ENCODE measurements at places on chromosomes 7 and 10.

DNA sequence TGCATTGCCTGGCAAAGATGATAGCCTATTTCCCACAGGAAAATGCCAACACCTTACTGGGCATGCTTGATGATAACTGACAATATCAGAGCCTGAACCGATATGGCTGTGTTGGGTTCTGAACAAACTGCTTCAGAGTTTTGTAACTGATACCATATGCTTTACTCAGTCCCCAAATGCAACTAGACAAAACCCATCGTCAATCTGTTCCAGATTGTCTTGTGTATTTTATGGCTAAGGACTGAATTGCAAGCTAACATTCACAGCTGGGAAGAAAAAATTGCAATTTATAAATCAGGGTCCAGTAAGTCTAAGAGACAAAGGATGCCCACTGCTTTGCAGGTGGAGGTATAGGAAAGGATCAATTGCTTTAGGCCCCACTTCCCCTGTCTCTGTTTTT, 116.8 kb upstream of the WNT16 start:
- DNase-seq: no peak

DNA sequence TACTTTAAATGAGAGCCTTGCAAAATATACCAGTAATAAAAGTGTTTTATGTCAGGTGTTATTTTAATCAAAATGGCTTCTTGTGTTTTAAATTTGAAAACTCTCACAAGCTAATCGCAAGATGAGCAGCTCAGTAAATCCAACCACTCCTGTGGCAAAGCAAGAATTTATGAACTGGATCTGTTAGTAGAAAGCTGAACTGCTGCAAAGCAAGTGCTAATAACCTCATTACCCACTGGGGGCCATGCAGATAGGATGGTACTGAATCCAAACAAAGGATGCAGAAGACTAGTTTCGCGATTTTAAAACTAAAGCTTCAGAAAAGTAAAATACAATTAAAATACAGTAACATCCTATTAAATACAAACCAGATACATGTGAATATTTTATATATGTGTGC, 468.0 kb downstream of the PARD3 start:
- DNase-seq: no peak

GRCh38 chr10:593016-593415, 96.5 kb downstream of the DIP2C start:
- DNase-seq: no peak

- DNase-seq: no peak
Observed at GRCh38 chr10:62842983-62843382, 26.8 kb upstream of the EGR2 start.

DNA sequence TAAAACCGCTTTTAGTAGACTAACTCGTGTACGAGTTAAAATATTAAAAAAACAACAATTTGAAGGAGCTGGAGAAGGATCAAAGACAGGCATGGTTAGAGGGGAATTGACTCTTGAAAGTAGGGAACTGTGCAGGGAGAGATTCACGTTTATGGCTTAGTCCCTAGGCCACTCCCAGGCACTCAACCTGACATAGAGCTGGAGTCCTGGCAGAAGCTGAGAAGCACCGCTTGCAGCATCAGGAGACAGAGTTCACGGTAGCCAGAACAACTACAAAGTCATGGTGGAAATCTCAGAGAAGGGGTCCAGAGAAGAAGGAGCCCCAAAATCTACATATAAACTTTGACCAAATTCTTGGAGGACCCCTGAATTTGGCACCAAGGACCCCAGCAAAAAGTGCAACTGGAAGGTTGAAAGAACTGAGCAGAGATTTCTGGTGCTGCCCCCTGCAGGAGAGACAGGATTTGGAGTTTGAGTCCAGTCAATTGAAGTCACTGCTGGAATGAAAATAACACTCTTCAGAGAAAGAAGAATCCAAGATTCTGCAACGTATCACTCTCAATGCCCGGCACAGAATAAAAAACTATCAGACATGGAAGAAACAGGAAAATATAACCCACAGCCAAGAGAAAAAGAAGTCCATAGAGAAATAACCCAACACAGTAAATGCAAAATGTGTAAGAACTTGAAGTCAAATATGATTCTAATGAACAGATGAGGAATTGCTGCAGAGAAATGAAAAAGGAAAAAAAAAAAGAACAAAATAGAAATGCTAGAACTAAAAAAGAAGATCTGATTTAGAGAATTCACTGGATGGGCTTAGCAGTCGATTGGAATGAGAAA, 493.3 kb upstream of the PODXL start:
- no peak for DNase-seq

GRCh38 chr10:81116201-81116600, 578.5 kb downstream of the SH2D4B start:
- no peak for DNase-seq

DNA sequence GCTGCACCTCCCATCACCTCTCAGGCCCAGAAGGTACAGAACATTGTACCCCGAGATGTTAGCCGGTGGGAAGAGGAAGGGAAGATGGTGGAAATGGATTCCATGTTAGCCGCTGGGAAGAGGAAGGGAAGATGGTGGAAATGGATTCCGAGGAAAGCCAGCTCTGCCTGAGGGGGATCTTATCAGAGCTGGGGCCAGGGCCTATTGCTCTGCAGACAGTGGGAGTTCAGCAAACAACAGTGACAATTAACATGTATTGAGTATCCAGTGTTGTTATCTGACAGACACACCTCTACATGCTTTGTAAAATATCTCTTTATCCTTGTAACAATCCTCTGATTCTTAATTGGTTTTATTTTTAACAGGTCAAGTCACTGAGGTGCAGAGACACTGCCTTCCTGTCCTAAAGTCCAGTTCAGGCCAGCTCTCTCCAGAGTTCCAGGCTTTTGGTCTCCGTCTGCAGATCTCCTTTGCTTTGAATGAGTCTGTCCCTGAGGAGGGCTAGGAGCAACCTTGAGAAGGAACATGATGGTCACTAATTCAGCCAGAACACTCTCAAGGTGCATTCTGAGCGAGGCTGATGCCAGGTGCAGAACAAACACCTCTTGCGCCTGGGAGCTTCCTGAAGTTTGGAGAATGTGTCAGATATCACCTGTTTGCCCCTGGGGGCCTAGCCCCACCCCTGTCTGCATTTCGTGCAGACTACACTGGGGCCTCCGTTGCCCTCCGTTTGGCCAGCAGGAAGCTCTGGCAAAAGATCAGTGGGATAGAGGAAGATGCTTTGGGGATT, 82.4 kb upstream of the PODXL start:
- DNase-seq: no peak

DNA sequence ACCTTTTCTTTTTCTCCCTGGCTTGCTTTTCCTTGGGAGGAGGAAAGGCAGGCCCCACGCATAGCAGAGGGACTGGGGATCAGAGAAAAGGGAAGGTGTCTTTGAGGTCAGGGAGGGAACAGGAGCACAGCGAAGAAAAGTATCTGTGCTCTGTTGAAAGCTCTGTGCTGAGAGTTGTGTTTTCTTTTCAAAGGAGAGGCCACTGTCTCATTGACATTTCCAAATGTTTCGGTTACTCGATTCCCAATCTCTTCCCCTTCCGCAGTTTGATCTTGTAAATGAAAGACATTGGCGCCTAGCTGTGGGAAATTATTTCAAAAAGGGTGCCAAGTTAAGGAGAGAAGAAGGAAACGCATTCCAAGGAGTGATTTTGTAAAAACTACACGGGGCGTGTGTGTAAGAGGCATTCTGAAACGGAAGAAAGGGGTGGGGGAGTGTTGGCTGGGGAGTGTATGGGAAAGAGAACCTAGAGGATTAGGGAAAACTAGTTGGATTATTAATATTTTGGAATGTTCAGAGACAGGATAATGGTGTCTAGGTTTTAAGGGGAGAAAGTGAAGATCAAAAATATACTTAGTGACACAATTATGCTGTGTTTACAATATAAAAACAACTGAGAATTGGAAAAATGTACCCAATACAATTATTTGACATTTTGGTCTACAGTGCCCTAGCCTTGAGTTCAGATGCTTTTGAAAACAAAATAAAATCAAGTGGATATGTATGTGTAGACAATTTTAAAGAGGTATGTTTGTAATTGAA, 708 bp downstream of the KLHDC10 start:
- no peak for DNase-seq

- DNase-seq: no peak
Observed at GRCh38 chr10:34792881-34793280, 22.2 kb downstream of the PARD3 start.

DNA sequence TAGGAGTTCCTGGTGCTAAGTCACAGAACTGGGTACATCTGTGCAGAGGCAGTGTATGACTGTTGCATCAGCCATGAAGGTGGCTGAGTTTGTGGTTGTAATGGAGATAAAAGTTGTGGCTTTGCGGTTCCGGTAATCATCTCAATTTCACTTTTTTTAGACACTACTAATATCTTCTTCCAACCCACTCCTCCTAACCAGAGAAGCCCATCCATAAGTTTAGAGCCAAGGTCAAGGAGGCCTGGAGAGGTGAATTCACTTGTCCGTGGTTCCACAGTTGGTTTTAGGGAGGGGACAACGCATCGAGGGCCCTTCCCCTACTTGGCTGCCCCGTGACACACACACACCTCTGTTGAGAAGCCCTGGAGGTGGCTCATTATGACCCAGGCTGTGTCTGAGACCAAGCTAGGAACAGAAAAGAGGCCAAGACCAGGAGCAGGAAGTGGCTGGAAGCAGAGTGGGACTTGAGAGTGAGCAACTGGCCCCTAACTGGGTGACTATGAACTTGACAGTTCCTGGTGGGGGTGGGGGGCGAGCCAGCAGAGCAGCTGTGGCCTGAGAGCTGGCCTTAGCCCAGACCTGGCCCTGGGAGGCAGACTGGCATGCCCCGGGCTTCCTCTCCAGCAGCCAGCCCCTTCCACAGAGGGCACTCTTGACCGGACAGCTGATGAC, 66.8 kb upstream of the COL13A1 start:
- DNase-seq: no peak
